Colonic mucosa (tissue), 4 donors: ENCODE measurements at places on chromosomes 7 and 10. TPM values are rescaled to one million over a fixed set of nuclear protein-coding genes. Genes with fewer than 3 reads are reported as not detected.

The FEZF1 gene
- not detected for total RNA-seq

The NRF1 gene
- total RNA-seq, result 15.7 TPM

The OSBPL3 gene
- total RNA-seq, result 9.0 TPM

The PRKG1 gene
- 16.6 TPM for total RNA-seq

The AGR3 gene
- 144 TPM for total RNA-seq

The MYL10 gene
- not detected for total RNA-seq

The OR2A5 gene
- total RNA-seq, result not detected

The INSYN2A gene
- 0.13 TPM for total RNA-seq

The MMRN2 gene
- total RNA-seq, result 3.4 TPM

The DNAJB9 gene
- 24.7 TPM for total RNA-seq

DNA sequence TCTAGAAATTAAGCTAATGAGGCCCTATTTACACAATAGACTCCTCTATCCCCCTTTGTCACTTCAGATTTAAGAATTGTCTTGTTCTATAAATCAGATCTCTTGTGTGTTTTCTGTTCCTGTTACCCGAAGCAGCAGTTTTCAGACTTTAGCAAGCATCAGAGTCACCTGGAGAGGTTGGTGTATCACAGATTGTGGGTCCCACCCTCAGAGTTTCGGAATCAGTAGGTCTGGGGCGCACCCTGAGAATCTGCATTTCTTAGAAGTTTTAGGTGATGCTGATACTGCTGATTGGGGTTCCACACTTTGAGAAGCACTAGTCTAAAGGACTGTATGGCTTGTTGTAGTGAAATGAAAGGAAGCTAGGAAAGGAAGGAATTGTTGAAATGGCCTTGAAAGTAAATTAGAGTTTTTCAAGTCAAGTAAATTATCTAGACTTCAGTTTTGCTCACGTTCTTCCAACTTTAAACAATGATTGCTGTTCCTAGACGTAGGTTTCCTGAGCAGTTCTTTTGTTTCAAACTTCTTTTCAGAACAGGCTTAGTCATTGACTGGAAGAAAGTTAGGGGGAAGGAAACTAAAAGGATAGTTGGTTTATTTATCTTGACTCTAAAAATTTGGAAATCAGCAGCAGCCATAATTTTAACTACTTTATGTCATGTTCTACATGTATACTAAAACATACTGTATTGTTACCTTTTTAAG lies 15.7 kb downstream of the BPGM start:
- H3K27ac ChIP-seq, result no peak overlapping the region
- no peak for DNase-seq
- H3K4me1 ChIP-seq, result no peaks in the 10 kb centered on the region

GRCh38 chr7:157432957-157433576 lies 96.3 kb downstream of the DNAJB6 start:
- H3K27ac ChIP-seq, result no peak overlapping the region
- no peaks in the 10 kb centered on the region for H3K27me3 ChIP-seq
- H3K36me3 ChIP-seq, result no peaks in the 10 kb centered on the region
- H3K4me3 ChIP-seq, result peak overlapping the region; percentile 2

- H3K4me1 ChIP-seq, result no peaks in the 10 kb centered on the region
- no peak overlapping the region for H3K27ac ChIP-seq
- no peaks in the 10 kb centered on the region for H3K36me3 ChIP-seq
- no peak overlapping the region for H3K4me3 ChIP-seq
- H3K27me3 ChIP-seq, result no peaks in the 10 kb centered on the region
Observed at GRCh38 chr7:15178065-15178464, 275.5 kb upstream of the DGKB start.

GRCh38 chr7:104805449-104806317 lies 208.3 kb upstream of the KMT2E start:
- no peaks in the 10 kb centered on the region for H3K27me3 ChIP-seq
- H3K36me3 ChIP-seq, result no peaks in the 10 kb centered on the region
- H3K4me3 ChIP-seq, result no peak overlapping the region

- no peaks in the 10 kb centered on the region for H3K4me1 ChIP-seq
- no peak overlapping the region for H3K27ac ChIP-seq
Observed at GRCh38 chr7:105857009-105857952, 19.1 kb downstream of the ATXN7L1 start.

DNA sequence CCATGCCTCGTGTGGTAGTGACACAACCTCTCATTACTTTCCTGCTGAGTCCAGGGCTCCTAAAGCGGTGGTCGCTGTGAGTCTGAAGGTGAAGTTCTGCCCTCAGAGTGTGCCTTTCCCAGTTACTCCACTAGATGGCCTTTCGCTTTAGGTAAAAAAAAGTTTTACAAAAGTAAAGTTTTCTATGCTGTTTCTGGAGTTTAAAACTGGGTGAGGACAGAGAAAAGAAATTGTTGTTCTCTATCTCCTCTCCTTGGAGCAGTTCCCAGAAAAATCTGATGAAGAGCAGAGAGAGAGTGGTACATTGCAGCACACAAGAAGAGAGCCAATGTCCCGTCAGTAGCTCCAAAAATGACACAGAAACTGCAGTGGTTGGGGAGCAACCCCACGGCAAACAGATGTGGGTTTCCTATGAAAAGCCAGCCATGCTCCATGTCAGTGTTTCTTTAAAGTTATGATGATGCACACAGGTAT lies 257.1 kb downstream of the GLI3 start:
- no peaks in the 10 kb centered on the region for H3K36me3 ChIP-seq
- no peaks in the 10 kb centered on the region for H3K4me1 ChIP-seq
- no peaks in the 10 kb centered on the region for H3K27me3 ChIP-seq
- no peak for DNase-seq
- no peak overlapping the region for H3K27ac ChIP-seq
- no peak overlapping the region for H3K4me3 ChIP-seq

- H3K4me1 ChIP-seq, result peaks cover 4% of the 10 kb centered on the region
- H3K27ac ChIP-seq, result no peak overlapping the region
- no peak overlapping the region for H3K4me3 ChIP-seq
- no peaks in the 10 kb centered on the region for H3K36me3 ChIP-seq
Observed at GRCh38 chr7:26074919-26075318, 77.1 kb upstream of the NFE2L3 start.

- H3K27me3 ChIP-seq, result no peaks in the 10 kb centered on the region
Observed at GRCh38 chr10:62540389-62540788, 166.2 kb downstream of the ZNF365 start.

- H3K27ac ChIP-seq, result no peak overlapping the region
- DNase-seq, result no peak
- H3K4me3 ChIP-seq, result no peak overlapping the region
- no peaks in the 10 kb centered on the region for H3K4me1 ChIP-seq
Observed at GRCh38 chr10:8778713-8779112, 724.2 kb downstream of the GATA3 start.

- no peak overlapping the region for H3K27ac ChIP-seq
- no peak overlapping the region for H3K4me3 ChIP-seq
- no peaks in the 10 kb centered on the region for H3K36me3 ChIP-seq
- H3K27me3 ChIP-seq, result no peaks in the 10 kb centered on the region
- no peak for DNase-seq
- H3K4me1 ChIP-seq, result no peaks in the 10 kb centered on the region
Observed at GRCh38 chr7:55325371-55325792, 39.8 kb upstream of the LANCL2 start.

DNA sequence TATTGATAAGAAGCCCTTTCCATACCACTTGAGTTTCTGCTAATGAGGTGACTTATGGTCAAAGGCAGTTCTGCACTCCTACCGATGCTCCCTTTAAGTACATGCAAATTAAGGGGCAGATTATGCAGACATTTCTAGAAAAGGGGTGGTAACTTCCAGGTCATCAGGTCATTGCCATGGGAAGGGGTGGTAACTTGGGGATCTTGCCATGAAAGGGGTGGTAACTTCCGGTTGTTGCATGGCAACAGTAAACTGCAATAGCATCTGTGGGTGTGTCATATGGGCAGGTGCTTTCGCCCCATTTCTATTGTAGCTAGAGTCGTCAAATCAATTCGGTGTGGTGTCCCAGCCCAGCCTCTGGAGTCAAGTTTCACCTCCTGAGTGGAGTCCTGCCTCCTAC lies 150.9 kb downstream of the UBE2H start:
- no peaks in the 10 kb centered on the region for H3K36me3 ChIP-seq
- no peak overlapping the region for H3K27ac ChIP-seq
- no peaks in the 10 kb centered on the region for H3K4me1 ChIP-seq
- DNase-seq, result no peak
- no peak overlapping the region for H3K4me3 ChIP-seq

DNA sequence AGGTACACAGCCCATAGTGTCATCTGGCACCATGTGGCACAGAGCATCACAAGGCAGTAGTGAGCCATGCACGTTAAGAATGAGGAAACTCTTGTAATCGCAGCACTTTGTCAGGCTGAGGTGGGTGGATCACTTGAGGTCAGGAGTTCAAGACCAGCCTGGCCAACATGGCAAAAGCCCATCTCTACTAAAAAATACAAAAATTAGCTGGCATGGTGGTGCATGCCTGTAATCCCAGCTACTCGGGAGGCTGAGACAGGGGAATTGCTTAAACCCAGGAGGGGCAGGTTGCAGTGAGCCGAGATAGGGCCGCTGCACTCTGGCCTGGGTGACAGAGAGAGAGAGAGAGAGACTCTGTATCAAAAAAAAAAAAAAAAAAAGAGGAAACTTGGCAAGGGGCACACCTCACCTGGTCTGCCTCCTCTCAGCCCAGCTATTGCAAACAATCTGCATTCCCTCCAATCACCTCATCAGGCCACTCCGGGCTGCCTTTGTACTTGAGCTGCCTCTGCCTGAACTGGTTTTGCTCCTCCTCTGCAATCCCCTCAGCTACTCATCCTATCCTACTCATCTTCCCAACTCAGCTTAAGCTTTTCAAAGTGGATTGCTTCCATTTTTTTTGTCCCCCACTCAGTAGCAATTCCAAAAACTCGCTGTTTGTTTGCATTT lies 46.0 kb upstream of the OPTN start:
- DNase-seq, result no peak

DNA sequence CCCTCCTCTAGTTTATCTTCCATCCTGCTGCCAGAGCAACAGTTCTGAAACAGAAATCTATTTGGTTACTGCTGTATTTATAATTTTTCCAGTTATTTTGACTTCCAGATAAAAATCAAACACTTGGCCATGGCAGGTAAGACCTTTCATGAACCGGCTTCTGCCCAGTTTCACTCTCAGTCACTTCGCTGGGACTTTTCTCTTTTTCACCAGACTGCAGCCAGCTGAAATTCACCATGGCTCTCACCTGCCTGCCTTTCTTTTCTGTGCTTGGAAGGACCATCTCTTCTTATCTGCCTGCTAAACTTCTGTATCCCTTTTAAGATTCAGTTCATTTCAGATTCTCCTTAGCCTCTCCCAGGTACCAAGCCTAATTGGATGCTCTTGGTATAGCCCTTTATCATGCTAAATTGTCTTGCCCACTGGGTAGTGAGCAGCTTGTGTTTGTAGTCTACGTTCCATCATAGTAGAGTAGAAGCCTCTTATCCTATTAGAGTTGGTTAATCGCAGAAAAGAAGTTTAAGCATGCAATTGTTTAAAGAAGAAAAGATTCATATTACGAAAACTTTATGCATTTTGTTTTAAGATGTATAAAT lies 71.7 kb downstream of the TAF3 start:
- no peaks in the 10 kb centered on the region for H3K4me1 ChIP-seq
- H3K36me3 ChIP-seq, result no peaks in the 10 kb centered on the region
- no peak for DNase-seq
- H3K27me3 ChIP-seq, result no peaks in the 10 kb centered on the region
- no peak overlapping the region for H3K27ac ChIP-seq
- H3K4me3 ChIP-seq, result no peak overlapping the region

- no peaks in the 10 kb centered on the region for H3K4me1 ChIP-seq
- H3K27me3 ChIP-seq, result no peaks in the 10 kb centered on the region
- DNase-seq, result no peak
- no peak overlapping the region for H3K27ac ChIP-seq
- no peaks in the 10 kb centered on the region for H3K36me3 ChIP-seq
- no peak overlapping the region for H3K4me3 ChIP-seq
Observed at GRCh38 chr10:60352105-60352504, 37.6 kb downstream of the ANK3 start.

DNA sequence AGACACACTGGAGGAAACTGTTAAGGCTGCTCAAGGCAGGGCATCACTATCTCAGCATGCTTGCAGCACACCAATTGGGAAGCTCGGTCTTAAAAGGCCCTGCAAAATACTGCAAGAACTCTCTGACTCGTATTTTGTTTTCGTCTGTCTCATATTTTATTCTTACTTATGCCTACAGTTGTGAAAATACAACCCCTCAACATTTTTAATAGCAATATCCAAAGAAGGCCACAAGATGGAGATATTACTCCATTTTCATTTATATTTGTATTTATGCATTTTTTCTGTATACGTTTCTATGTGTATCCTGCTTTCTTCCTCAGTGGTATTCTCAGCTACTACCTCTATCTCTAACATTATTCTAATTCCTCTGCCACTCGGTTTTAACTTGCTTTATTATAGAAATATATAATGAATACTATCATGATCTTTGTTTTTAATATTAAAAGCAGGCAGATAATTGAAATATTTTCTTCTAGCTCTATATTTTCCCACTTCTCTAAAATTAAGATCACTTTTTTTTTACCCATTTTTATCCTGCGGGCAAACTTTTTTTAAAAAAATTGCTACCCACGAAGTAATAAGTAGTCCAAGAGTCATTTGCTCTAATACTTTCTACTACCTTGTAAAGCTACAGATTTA lies 10.0 kb downstream of the DNAJC1 start:
- no peak overlapping the region for H3K27ac ChIP-seq
- no peaks in the 10 kb centered on the region for H3K36me3 ChIP-seq
- H3K4me3 ChIP-seq, result no peak overlapping the region
- DNase-seq, result no peak
- H3K27me3 ChIP-seq, result no peaks in the 10 kb centered on the region

DNA sequence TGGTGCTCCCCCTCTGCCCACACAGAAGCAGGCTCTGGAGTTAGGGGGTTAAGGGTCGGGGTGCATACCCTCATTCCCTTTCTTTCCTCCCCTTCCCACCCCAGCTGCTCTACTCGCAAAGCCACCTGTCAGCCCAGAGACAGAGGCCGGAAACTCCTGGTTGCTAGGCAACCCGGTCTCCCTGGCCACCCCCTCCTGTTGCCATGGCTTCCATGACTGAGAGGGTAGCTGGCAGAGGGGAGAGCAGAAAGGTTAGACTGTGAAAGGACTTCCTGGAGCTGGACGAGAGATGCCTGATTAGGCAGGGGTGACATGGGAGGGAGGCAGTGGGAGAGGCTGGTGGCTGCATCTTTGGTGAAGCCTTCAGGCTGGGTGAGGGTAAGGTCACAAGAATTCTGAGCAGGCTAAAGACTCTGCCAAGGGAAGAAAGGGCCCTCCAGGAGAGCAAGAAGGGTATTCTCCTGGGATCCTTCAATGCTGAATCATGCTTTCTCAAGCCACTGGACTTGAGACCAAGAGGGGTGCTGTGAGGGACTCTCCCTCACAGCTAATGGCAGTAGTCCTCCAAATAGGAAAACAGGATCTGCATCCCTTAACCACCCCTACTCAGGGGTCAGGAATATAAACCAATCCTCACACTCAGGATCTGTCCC lies 5.4 kb downstream of the PSD start:
- DNase-seq, result no peak
- H3K4me3 ChIP-seq, result no peak overlapping the region
- H3K4me1 ChIP-seq, result no peaks in the 10 kb centered on the region

- H3K27ac ChIP-seq, result no peak overlapping the region
- no peaks in the 10 kb centered on the region for H3K36me3 ChIP-seq
- H3K4me3 ChIP-seq, result no peak overlapping the region
- H3K27me3 ChIP-seq, result no peaks in the 10 kb centered on the region
Observed at GRCh38 chr7:117385363-117386109, 41.8 kb downstream of the ASZ1 start.
